ENCODE measurements at places on chromosomes 1 and 21.

DNA sequence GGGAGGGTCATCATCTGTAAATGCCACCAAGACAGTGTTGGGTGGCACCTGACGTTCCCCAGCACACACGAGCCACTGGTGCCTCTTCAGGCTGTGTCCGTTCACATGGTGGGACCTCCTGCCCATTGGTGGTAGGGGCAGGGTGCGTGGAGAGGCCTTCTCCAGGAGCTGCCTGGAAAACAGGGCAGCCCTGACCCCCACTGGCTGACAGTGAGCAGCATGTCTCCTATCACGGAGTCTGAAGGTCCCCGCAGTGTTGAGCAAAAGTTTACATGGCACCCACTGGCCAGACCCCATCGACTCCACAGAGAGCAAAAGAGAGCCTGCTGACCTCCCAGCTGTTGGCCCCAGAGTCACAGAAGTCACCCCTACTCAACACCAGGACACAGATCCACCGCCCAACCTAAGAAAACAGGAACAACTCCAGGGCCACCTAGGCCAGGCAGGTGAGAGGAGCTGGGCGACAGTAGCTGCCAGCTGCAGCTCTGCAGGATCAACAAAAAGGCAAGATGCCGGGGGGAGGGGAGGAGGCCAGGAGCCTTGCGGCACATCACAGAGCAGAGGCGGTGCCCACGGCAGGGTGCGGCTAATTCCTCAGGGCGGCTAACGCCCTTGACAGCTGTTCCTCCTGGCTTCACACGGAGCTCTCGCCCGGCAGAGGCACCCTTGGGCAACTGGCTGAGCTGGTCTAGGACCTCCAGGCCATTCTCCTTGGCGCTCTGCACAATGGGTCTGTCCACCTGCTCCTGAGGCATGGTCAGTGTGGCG, 14.4 kb upstream of the IFI6 start:
- ATAC-seq: peak; percentile 90

- no peak for ATAC-seq
These were observed 239.6 kb upstream of the C1orf174 start for GRCh38 chr1:4139646-4140045.

GRCh38 chr1:230594214-230594773, 48.0 kb upstream of the COG2 start:
- no peak for ATAC-seq

- ATAC-seq: peak; percentile 73
These were observed 15.6 kb downstream of the TNNT2 start for GRCh38 chr1:201361652-201362504.

DNA sequence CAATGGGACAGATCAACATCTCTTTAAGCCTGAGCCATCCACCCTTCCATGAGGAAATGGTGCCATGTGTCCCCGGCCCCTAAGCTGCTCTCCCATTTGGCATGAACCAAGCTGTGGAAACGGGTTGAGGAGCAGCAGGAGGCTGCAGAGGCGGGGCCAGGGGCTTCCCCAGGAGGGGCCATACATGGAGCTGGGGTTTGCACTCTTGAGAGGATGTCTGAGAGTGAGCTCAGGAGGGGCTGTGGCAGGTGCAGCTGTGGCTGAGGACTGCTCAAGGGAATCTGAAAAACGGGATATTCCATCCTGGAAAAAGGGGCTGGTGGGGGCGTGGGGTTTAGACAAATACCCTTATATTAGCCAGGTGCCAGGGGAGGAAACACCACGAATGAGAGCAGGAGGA, 7.1 kb upstream of the CLEC20A start:
- ATAC-seq: no peak

- no peak for ATAC-seq
These were observed 66.2 kb upstream of the WDR26 start for GRCh38 chr1:224500796-224501195.

DNA sequence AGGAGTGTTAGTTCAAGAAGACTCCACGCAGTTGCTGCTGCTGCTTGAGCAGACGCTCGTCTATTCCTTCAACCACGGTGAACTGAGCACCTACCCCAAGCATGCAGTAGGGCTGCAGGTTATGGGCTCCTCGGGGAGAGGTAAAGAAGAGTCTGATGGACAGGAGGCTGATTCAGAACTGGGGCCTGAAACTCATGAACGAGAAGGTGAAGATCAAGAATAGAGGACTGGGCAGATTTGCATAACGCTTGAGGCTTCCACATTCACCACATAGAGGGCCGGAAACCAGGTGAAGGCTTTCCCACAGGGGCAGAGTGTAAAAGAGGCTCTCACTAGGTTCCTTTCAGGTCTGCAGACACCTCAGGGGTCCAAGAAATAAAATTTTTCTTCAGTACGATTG, 9.1 kb downstream of the ABCA4 start:
- no peak for ATAC-seq

DNA sequence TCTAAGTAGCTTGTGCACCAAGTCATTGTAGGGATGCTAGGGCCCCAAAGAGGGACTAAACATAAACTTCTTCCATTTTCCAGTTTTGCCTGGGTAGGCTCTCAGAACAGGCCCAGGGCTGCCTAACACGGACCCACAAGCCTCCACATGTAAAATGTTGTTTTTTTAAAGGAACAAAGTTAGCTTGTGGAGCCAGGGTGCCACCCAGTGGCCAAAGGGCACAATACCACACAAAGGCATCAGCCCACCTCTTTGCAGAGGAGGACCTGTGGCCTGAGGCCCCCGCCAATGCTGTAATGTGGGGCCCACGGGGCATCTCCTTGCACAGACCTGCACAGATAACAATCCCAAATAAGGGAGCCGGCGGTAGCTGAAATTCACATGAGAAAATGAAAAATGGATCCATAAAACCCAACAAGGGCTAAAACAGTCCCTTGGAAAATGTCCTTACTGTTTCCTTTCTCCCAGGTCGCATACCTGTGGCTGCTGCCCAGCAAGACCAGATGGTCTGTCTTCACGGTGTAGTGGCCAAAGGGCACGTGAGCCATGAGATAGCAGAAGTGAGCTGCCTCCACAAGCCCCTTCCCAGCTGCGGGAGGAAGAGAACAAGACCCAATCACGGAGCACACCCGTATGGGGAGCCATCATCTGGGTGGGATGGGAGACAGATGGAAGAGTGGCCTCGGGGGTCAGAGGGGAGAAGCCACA, 23.8 kb downstream of the SEC16B start:
- peak; percentile 74 for ATAC-seq

GRCh38 chr1:15407580-15407979, 2.1 kb upstream of the EFHD2 start:
- ATAC-seq: no peak

GRCh38 chr1:2330035-2330434, 61.3 kb downstream of the MORN1 start:
- ATAC-seq: no peak

GRCh38 chr1:152108882-152109222, 6.4 kb downstream of the TCHH start:
- no peak for ATAC-seq

DNA sequence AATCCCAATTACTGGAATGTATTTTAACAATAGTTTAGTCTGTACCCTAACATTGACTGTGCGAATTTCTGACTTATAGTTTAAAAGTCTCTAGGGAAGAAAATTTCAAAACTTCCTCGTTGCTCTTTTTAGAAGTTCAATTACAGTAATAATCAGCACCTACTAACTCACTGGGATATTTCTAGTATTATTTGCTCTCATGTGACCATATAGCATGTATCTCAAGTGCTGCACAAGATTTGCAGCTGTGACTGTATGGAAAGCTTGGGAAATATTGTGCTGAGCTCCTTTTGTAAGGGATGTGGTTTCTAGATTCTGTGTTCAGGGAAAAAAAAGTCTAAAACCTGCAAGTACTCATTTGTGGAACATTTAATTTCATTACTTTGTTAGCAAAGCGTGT, 153.1 kb downstream of the ST6GALNAC3 start:
- ATAC-seq: no peak

- no peak for ATAC-seq
These were observed 347.1 kb upstream of the LRRC7 start for GRCh38 chr1:69220672-69221071.

DNA sequence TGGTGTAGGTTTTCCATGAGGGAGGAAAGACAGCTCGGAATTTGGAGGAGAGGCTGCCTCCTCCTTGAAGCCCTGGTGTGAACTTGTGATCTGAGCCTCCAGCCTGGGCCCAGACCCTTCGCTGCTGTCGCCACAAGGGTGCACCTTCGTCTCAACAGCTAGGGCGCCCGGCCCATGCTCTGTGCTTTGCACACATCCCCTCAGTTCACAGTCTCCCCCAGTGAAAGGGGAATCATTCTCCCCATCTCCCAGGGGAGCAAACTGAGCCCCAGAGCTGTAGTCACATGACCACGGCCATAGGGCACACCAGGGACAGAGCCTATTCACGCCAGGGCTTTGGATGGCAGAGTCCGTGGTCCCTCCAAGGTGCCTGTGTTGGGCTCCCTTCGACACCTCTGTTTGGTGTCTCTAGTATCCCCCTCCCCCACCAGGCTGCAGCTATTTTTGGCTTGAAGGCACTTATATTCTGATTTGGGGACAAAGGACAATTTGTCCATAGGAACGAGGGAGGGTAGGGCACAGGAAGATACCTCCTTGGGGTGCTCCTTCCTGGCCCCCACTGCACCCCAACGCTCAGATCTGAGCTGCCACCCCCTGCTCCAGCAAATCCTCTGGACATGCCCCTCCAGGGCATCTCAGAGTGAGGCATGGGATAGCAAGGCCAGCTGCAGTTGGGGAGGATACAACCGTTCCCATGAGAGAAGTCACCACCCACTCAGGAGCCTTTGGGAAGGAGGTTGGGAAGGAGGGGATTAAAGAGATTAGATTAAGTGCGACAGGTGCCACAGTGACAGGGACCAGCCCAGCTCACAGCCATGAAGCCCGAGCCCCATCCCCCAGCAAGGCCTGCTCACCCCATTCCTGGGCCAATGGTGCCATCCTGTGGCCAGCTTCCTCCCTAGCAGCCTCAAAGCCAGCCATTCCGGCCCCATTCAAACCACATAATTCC, 15.7 kb downstream of the MATN1 start:
- ATAC-seq: peak; percentile 85

- ATAC-seq: no peak
These were observed 48.6 kb downstream of the CTH start for GRCh38 chr1:70459496-70460225.

GRCh38 chr21:39182484-39183271, 573 bp downstream of the PSMG1 start:
- ATAC-seq: peak; percentile 32

DNA sequence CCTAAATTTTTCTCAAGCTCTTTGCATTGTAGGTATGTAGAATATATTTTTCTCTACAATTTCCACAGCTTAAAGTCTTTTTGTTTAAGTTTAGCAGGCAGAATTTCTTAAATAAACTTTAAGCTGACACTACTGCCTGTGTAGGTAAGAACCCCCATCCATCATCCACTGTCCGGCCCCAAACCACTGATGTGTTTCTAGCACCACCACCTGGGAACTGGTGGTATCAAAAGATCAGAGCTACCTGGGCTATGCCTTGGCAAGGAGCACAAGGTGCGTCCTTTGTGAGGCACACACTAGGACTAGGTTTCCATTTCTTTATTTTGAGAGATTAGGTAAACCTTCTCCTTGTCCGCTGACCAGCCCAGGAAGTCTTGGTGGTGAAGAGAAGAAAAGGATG, 10.5 kb upstream of the LELP1 start:
- no peak for ATAC-seq

- ATAC-seq: no peak
These were observed 1.6 kb upstream of the SLC19A1 start for GRCh38 chr21:45543710-45544448.

DNA sequence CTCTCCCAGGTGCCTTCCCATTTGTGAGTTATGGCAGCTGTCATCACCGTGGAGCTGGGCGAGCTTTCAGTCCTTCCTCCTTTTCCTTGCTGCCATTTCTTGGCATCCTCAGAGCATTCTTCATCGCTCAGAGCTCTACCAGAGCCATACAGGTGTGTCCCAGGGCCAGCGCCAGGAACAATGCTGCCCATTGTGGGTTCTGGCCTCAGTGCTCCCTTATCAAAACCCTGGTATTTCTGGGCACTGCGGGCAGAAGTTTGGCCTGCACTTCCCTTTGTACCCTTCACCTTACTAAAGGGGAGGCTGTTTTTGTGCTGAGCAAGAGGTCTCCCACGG, 28.5 kb downstream of the RASSF5 start:
- ATAC-seq: no peak

DNA sequence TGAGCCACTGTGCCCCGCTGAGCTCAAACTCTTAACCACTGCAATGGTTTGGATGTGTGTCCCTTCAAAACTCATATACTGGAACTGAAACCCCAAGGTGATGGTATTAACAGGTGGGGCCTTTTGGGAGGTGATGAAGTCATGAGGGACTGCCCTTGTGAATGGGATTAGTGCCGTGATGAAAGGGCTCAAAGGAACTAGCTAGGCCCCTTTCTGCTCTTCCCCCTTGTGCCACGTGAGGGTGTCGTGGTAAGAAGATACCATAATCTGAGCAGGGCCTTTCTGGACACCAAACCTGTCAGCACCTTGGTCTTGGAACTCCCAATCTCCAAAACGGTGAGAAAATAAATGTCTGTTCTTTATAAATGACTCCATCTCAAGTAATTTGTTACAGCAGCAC, 45.5 kb upstream of the SPOCD1 start:
- no peak for ATAC-seq

- no peak for ATAC-seq
These were observed 39.9 kb upstream of the POFUT2 start for GRCh38 chr21:45327441-45328197.

GRCh38 chr1:153771841-153772593, 3.2 kb upstream of the SLC27A3 start:
- ATAC-seq: no peak

DNA sequence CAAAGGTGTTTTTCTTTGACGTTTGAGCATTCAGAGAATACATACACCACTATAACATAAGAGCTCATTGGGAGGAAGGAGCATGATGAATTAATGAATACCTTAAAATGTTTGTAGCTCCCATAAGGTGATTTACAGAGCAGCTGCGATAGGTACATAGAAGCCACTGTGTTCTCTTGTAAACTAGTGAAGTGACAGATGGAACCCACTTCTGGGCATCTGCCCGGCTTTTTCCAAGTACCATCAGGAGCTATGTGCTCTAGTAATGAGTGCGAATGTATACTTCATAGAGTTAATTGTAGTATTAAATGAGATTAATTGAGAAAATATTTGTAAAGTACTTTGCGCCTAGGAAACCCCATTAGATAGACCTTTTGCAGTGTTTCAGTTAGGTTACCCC, 48.4 kb downstream of the HENMT1 start:
- ATAC-seq: no peak

DNA sequence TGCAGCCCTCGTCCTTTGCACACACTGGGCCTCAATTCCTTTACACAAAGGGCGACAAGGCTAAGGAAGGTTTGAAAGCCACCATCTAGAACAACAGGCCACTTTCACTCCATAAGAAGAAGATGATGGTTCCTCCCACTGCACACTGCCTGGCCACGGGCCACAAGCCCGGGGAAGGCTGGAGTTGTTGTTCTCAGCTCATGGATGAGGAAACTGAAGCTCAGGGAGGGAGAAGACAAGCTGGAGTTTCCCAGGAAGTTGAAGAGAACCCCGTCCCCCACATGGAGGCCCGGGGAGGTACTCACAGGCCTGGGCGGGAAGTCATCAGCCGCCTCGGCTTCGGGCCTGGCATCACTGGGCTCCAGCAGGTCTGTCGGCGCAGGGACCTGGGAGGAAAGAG, 24.6 kb upstream of the DDOST start:
- ATAC-seq: no peak
